Omental fat pad (tissue), 4 donors: ENCODE measurements at places on chromosomes 7 and 10. TPM values are rescaled to one million over a fixed set of nuclear protein-coding genes. Genes with fewer than 3 reads are reported as not detected.

GRCh38 chr7:105213611-105214010 lies 175.1 kb downstream of the SRPK2 start:
- no peak for DNase-seq

DNA sequence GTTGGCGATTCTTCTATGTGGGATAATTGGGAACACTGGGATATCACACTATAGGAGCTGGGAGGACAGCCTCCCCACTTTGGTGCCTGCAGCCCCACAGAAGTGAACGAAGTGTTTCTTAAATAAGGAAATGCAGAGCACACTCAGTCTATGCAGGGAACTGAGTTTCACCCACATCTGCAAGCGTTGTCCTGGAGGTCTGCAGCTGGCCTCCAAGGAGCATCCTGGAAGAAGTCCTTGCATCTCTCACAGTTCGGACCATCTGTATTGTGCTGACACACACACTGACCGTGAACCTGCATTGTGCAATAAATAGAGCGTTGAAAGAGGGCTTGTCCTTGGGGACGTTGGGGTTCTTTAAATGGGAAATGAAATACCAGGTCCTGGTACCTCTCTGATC lies 25.8 kb downstream of the LAMB4 start:
- no peak for DNase-seq

The PON1 gene
- total RNA-seq: not detected

DNA sequence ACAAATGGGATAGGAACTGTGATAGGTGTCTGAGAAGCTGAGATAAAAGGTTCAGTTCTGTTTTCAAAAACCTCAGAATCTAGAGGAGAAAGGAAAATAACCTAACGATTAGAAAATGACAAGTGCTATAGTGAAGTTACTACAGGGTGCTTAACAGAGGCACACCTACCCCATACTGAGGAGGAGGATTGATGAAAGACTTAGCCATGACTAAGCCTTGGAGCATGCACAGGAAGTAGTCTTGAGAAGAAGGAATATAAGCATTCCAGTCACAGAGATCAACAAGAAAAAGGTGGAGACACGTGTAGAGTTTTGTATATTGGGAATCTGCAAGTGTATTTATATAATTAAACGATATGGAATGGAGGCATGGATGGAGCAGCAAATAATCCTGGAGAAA lies 1225.5 kb upstream of the CELF2 start:
- DNase-seq: no peak

DNA sequence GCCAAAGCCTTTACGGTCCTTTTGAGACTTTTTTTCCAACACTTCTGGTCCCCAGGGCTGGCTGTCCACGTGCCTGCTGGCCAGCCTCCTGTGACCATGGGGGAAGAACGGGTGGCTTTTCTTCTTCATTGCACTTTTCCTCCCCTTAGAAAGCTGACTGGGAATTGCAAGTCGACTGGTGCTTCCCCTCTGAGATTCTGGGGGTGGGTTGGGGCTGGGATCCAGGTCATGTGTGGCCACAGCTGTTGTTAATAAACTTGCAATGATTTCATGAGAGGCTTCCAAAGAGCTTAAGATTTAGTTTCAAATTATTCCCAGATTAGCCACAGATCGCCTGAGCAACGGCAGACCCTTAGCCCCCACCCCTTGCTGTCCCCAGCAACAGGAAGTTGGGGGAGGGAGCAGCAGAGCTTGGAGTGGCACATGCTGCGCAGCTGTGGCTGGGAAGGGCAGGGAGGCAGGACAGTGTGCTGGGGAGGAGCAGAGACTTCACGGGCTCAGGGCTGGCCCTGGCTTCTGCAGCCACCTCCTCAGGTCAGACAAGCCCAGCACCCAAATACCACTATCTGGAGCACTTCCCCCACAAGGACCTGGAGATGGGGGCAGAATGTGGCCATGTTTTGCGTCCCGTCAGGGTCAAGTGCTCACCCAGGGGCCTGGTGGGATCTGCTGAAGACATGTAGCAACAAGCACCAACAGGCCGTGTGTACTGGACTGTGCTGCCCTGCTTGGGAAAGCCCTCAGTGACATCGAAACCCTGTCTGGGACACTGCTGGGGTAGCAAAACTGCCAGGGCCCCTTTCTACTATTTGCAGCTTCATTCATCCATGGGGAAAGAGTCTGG lies 147.1 kb downstream of the RNF216 start:
- DNase-seq: no peak
